ENCODE measurements at places on chromosomes 11 and 22.
A peak's percentile ranks its signal among the peaks of the same experiment; 100 is the strongest.

DNA sequence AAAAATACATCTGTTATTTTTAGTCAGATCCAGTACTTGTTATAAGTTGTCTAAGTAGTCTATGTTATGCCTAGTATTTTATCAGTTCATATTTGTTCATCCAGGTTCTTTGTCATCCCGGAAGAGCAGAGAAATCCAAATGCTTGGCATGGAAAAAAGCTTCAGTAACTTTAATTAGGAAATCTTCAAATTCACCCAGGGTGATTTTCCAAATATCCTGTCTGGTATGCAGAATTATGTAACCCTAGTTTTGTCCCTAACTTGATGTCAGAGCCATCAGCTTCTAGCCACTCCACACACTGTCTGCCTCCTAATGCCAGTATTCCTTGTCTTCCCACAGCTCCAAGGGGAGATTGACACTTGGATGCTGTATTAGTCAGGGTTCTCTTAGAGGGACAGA lies 216.2 kb downstream of the ARHGAP42 start:
- DNase-seq, result no peak

DNA sequence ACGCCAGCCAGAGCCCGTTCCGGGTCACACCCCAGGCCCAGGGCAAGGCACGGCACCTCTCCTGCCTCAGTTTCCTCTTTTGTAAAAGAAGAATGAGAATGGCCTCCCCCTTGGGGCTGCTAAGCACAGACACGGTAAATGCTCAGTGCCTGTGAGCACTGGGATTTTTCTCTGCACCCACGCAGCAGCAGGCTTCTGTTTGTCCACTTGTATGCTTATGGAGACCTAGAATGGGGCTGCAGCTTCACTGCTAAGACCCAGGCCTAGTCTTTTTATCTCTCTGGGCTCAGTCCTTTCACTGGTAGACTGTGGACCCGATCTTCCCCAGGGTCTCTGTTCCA lies 1327.9 kb downstream of the TBC1D22A start:
- DNase-seq, result no peak

- DNase-seq, result no peak
Measured at GRCh38 chr11:19811380-19811779, 98.7 kb downstream of the NAV2 start.

DNA sequence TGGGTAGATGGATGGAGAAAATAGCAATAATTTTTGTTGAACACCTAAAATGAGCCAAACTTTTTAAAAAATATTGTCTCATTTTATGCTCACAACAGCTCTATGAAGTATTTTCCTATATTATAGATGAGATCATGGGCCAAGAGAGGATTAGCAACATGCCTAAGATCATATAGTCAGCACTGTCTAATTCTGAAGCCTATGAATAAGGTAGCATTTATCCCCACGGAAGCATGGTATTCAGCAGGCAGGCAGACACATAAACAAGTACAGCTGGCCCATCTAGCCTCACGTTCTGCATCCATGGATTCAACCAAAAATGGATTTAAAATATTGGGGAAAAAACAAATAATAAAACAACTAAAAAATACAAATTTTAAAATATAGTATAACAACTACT lies 21.9 kb upstream of the RAB30 start:
- no peak for DNase-seq

DNA sequence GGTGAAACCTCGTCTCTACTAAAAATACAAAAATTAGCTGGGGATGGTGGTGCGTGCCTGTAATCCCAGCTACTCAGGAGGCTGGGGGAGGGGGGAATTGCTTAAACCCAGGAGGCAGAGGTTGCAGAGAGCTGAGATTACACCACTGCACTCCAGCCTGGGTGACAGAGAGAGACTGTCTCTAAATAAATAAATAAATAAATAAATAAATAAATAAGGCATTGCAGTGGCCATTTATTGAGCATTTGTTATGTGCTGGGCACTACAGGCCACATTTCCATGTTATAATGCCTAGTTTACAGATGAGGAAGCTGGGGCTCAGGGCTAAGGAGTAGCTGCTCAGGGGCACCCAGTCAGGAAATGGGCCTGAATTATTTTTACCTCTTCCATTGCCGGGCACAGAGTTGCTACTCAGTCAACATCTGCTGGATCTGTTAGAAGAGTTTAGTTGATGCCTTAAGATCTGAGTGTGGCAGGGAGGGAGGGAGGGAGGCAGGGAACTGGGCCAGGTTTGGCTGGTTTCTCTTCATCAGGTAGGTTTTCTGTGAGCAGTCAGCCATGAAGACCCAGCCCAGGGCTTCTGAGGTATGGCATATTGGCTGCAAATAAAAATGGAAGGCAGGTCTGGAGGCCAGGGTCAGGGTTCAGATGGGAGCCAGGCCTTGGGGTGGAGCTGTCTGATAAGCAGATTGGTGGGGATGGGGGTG lies 5.6 kb downstream of the PVALB start:
- no peak for DNase-seq

DNA sequence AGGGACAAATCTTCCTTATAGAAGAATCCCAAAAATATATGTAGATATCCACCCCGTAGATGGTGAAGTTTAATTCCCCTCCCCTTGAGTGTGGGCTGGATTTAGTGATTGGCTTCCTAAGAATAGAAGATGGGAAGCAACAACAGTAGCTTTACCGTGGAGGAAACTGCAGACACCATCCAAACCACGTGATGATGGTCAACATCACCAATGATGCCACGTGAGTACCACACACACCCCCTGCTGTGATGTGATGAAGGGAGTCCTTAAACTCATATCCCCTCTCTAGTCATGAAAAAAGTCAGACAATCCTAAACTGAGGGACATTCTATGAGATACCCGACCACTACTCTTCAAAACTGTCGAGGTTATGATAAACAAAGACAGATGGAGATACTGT lies 76.4 kb upstream of the SLC22A12 start:
- no peak for DNase-seq

DNA sequence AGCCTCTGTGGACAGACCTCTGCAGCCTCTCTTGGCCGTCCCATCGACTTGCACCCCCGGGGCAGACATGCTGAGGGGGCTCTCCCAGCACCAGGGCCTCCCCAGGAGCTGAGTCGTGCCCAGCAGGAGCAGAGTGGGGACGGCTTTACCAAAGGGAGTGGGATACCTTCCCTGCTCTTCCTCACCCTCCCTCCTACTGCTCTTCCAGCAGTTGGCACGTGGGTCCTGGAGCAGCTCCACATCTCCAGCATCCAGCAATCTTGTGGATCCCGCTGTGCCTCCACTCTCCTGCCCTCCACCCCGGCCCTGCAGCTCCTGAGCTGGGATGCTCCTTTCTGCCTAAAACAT lies 854.0 kb downstream of the BRD1 start:
- DNase-seq, result no peak

- DNase-seq, result no peak
Measured at GRCh38 chr11:85787168-85787567, 23.8 kb downstream of the SYTL2 start.

DNA sequence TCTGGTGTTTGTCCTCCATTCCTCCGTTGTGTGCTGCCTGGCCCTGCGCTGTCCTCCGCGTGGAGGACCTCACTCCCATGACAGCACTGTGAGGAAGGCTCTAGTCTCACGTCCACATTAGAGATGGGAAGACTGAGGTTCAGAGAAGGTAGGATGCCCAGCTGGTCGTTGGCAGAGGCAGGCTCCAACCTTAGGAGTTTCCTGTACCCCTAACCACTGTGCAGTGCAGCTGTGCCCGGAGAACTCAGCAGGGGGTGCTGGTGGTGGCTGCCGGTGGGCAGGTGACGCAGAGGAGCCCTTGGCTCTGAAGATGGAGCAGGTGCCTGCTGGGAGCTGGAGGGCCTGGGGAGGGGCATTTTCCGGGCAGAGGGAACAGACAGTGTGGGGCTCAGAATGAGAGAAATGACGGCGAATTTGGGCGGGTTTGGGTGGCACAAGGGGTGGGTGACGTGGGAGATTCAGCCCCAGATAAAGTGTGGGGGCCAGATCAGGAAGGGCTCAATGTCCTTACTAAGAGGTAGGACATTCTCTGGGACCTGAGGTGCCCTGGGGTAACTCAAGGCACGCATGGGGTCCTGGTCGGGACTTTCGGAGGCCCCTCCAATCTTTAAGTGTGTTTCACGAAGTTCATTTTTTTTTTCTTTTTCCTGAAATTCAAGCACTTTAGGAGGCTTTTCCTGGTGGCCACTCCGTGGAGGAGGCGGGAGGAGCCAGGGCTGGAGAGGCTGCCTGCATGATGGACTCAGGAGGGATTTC lies 535.0 kb downstream of the TBC1D22A start:
- DNase-seq, result no peak

DNA sequence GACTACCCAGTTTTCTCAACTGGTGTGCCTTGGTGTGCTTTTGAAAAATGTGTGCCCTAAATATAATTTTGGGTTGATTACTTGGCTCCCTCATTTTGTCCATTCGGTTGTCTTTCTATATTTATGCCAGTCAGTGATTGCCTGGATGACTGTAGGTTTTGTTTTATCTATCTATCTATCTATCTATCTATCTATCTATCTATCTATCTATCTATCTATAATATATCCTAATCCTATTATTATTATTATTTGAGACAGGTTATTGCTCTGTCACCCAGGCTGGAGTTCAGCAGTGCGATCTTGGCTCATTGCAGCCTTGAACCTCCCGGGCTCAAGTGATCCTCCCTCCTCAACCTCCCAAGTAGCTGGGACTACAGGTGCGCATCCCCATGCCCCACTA lies 111.4 kb upstream of the GRK3 start:
- DNase-seq, result no peak

DNA sequence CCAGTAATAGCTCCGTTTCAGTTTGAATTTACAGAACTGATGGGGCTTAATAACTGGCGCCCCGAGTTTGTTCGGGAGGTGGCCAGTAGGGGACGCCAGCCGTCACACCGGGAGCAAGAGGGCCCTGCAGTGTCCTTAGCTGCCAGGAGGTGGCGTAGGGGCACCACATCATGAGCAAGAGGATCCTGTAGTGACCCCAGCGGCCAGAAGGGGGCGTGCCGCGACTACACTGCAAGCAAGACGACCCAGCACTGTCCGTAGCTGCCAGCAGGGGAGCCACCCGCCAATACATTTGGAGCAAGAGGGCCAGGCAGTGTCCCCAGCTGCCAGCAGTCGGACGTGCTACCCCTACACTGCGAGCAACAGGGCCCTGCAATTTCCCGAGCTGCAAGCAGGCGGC lies 663.7 kb upstream of the B3GAT1 start:
- DNase-seq, result no peak

GRCh38 chr22:43798492-43798891 lies 13.6 kb downstream of the EFCAB6 start:
- no peak for DNase-seq

DNA sequence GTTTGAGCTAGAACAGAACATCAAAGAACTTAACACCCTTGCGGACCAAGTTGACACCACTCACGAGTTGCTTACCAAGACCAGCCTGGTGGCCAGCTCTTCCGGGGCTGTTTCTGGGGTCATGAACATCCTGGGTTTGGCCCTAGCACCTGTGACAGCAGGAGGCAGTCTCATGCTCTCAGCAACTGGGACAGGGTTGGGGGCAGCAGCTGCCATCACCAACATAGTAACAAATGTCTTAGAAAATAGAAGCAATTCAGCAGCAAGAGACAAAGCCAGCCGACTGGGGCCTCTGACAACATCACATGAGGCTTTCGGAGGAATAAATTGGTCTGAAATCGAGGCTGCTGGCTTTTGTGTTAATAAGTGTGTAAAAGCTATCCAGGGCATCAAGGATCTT lies 8.7 kb downstream of the APOL5 start:
- DNase-seq, result no peak

GRCh38 chr11:103604310-103604709 lies 432.1 kb upstream of the DDI1 start:
- DNase-seq, result no peak

GRCh38 chr11:57116654-57117053 lies 65.1 kb upstream of the LRRC55 start:
- peak; percentile 7 for DNase-seq

- DNase-seq, result no peak
Measured at GRCh38 chr11:79156031-79156430, 284.8 kb downstream of the TENM4 start.

- DNase-seq, result no peak
Measured at GRCh38 chr11:6635082-6635932, 16.1 kb upstream of the TPP1 start.

GRCh38 chr11:96472085-96472484 lies 82.3 kb downstream of the JRKL start:
- DNase-seq, result no peak

DNA sequence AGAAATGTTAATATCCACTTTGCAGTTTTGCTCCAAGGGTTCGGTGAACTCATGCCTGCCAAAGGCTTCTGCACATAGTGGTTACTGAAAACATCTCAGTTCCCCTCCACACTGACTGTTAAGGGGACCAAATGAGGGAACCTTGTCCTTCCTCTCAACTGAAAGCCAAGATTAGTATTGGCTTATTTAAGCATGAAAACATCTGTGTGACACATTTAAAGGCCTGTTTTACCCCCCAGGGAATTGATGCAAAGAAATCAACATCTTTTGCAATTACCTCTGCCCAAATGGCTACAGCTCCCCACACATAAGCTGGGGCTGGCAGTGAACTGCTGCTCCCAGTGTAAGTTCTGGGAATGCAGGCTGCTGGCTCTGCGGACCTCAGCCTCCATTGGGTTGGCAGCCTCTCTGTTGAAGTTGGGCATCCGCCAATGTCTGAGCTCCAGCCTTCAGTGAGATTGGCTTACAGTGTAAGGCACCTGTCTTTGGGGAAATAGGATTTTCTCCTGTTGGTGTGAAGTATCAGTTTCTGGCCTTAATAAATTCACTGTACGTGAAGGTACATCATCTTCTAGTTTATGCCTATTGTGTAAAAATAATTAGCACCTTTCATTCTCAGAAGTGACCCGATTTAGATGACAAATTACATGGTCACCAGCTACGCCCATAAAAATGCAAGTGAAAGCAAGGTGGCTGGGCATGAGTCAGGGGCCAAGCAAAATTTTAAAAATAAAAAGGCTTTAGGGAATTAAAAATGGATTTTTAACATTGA lies 213.4 kb upstream of the SYN3 start:
- DNase-seq, result no peak

DNA sequence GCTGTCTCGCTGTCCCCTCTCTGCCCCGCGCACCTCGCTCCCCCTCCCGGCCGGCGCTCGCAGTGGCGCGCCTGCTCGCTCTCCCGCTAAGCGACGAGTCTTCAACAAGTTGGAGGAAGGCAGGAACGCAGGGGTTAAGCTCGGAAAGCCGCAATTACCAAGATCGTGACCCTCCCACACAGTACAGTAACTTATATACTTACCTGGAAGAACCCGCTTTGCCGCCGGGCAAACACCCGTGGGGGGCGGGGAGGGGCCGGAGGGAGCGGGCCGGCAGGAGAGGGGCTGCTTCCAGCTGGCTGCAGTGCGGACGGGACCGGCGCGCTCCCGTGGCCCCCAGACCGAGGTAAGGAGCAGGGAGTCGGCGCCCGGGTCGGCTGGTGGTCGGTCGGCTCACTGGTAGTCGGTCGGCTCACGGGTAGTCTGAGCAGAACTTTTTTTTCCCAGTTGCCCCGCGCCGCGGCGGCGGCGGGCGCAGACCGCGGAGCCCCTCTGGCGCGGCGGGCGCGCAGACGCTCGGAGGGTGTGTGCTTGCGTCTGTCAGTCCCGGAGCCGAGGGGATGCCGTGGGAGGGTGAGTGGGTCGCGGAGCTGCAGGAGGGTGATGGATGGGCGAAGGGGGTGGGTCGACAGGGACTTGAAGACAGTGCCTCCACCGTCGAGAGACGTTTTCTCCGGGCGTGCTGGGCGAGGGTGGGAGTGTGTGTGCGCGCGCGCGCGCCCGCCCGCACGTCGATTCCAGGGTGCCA lies 101.2 kb upstream of the HSD17B12 start:
- DNase-seq, result peak; percentile 26

- DNase-seq, result no peak
Measured at GRCh38 chr22:24414984-24415945, 12.1 kb upstream of the ADORA2A start.

- no peak for DNase-seq
Measured at GRCh38 chr22:41043722-41044121, 48.7 kb upstream of the EP300 start.

Data from NCI-H748 treated with DMSO at 0.1 percent for 48 hours (cell line).